CD4-positive, alpha-beta T cell treated with Interferon alpha-2 for 1 hour (primary cell): ENCODE measurements at places on chromosomes 6 and 20.
A peak's percentile ranks its signal among the peaks of the same experiment; 100 is the strongest.

DNA sequence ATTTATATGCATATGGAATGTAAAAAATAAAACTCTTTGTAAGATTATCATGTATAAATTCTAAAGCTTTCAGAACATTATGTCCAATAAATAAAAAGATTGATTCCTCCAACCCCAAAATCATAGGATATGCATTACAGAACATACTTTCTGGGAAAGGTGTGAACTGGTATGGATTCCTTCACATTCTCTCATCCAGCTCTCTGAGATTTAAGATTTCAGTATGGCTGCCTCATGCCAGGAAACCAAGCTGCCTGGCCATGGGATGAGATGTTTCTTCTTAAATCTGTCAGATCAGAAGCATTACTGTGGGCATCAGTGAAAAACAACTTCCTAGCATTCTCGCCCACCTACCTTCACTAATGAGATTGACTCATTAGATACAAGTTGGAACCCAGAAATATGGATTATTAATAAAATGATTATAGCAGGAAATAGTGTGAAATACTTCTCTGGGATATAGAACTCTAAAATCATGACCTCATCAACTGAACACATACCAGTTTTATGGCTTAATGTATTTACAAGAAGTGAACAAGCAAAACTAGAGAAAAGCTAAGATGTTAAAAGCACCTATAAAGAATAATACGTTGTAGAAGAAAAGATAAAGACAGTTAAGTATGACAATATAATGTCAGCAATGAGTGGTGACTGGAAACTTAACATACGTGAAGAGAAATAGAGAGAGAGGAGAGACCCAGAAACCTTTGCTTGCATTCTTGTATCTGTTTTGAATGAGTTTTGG is 171.6 kb upstream of the PHACTR1 start:
- no peak for DNase-seq

GRCh38 chr6:122389704-122390372 is 9.6 kb upstream of the HSF2 start:
- no peak for DNase-seq

DNA sequence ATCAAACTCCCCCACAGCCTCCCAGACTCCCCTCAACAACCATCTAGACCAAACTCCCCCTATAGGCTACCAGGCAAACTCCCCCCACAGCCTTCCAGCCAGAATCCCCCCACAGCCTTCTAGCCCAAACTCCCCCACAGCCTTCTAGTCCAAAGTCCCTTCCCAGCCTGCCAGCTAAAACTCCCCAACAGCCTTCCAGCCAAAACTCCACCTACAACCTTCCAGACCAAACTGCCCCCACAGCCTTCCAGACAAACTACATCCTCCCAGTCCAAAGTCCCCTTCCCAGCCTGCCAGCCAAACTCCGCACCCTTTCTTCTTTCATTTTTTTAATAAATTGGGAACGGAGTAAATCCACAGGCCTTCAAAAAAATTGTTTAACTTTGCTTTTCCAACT is 37.4 kb upstream of the SYNDIG1 start:
- DNase-seq: no peak

GRCh38 chr6:56843476-56844349 is 111.2 kb upstream of the BEND6 start:
- DNase-seq: peak; percentile 64

GRCh38 chr6:99761711-99762110 is 155.1 kb downstream of the PRDM13 start:
- DNase-seq: no peak

DNA sequence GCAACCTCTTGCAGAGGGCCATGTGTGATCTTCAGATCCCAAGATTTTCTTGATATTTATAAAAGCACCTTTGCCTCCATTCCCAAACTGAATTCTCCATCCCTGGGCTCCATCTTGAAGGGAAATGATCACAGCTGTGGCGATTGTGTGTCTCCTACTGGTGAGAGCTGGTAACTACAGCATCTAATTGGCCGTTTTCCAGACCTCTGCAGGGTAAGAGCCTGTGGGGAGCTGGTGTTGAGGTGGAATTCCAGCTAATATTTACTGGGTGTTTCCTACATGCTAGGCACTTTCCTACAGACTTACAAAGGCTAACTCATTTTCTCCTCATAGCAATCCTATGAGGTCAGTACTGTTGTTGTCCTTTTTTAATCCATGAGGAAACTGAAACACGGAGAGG is 59.2 kb upstream of the FNDC1 start:
- DNase-seq: peak; percentile 68

- no peak for DNase-seq
Observed at GRCh38 chr20:1761116-1761515, 103.5 kb upstream of the SIRPG start.

- peak; percentile 14 for DNase-seq
Observed at GRCh38 chr6:10465629-10466499, 51.0 kb upstream of the TFAP2A start.

DNA sequence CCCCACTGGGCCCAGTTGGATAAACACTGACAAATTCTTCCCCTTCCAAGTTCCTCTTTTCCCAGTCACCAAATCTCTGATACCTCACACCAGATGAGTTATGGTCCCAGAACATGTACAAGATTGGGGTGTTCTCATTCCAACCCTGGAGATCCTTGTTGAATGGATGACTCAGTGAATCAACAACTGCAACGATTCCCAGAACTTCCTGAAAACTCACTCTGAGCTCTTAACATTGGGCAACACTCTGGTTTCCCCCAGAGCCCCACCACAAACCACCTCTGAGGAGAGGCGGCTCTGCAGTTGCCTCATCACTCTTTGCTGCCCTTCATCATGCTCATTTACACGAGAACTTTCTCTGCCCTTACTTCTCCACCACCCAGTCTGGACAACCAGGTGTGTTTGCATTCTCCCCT is 115.2 kb downstream of the MRPL14 start:
- DNase-seq: peak; percentile 62

- DNase-seq: no peak
Observed at GRCh38 chr6:154709621-154710020, 23.6 kb upstream of the SCAF8 start.

- DNase-seq: peak; percentile 44
Observed at GRCh38 chr6:131524695-131525336, 48.2 kb upstream of the ARG1 start.

- no peak for DNase-seq
Observed at GRCh38 chr6:35368038-35368887, 25.9 kb downstream of the PPARD start.

GRCh38 chr6:83605517-83605916 is 93.2 kb downstream of the PRSS35 start:
- no peak for DNase-seq

DNA sequence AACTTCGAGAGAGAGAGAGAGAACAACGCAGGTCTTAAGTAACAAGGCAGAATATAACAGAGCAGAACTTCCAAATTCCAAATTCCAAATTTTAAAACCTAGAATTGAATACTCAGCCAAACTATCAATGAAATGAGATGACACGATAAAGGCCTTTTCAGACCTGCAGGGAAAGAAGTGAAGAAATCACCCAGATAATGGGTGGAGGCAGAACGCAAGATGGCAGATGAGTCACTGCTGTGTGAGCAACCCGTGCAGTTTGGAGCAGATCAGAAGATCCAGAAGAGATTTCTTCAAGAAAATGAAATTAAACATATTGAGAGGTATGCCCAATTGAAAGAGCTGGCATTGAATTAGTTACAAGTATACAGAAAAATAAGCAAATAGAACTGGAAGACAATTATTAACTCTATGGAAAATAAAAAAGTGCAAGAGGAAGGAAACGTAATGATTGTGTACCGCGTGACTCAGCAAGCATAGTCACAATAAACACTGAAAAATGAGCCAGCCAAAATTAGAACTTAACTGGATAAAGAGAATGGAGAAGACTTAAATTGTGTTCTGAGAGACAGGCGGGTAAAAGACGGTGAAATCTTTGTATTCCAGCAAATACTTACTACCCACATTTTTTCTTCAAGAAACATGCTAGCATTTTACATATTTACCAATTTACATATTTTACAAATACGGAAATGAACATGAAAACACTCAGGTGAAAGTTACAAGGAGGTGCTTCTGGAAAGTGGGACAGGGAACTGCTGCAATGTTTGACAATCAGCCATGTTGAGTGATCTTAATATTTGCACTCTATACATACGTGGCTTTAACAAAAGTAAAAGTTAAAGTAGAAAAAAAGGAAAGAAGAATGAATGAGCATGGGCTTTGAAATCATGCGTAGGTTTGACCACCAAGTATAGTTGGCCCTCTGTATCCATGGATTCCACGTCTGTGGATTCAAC is 87.9 kb upstream of the CDYL start:
- DNase-seq: peak; percentile 22

DNA sequence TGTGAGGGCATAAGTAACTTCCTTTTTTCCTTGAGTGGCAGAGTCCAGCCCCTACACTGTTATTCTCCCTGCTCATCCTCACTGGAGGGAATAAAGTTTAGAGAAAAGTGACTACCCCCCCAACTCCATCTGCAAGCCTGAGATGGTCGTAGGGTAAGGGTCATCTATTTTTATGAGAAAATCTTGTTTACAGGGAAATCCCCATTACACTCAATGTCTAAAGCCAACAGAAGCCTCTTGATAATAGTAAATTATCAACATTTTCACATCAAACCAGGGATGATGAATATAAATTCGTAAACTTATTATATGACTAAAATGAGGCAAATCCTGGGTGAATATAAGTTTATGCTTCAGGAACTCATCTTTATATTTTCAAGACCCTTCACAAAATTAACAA is 174.0 kb upstream of the KCNK16 start:
- DNase-seq: no peak

- DNase-seq: no peak
Observed at GRCh38 chr6:38508894-38509293, 130.8 kb downstream of the BTBD9 start.

DNA sequence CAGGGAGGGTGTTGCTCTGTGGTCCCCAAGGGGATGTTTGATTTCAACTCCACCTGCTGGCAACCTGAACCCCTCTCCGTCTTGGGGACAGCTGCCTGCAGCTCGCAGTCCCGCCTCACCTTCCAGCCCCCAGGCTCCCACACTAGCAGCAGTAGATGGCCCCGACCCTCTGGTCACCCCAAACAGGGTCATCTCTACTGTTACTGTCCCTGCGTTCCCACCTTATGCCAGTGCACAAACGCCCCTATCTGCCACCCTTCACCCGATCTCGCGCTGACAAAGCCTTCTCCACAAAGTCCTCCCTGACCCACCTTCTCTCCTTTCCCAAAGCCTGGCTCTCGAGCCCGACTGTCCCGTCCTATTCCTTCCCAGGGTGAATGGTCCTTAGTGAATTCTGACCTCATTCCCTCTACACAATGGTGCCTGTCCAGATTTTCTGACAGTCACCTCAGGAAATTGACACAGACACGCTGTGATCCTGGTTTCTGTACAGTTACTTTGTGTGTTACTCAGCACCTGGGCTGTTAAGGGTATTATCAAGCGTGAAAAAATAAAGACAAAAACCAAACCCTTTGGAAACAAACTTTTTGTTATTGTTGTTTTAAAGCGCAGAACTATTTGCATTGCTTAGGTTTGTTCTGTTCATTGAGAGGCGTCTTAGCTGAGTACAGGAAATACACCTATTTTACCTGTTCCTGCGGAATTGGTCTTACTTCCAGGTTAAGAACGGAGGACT is 728 bp downstream of the FUT9 start:
- no peak for DNase-seq

DNA sequence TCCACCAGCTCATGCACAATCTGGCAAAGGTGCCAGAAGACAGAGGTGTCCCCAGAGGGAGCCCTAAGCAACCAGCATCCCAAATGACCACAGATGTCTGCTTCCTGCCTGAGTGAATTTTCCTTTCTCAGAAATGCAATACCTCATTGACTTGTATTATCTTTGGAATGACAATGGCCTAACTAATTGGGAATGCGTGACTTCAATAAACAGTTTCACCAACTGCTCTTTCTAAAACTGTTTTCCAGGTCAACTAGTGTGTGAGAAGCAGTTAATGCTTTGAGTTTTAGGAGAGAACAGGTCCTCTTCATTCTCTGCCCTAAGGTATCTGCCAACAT is 108.9 kb upstream of the SNX9 start:
- DNase-seq: no peak

DNA sequence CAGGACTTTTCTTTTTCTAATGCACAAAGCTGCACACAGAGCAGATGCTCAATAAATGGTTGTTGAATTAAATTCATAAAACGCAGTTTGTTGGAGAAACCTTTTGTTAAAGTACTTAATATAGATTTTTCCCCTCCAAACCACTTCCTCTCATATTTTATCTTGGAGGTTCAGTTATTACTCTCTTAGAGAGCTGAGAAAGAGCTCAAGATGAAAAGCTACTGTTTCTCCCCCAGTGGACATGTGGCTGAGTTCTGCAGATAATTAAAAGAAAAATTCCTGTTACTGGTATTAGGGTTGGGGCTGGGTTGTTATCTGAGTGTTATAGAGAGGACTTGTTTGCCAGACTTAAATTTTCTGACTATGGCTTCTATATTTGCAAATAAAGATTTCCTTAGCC is 294.0 kb downstream of the TBC1D7 start:
- DNase-seq: no peak
